ENCODE measurements at places on chromosomes 5 and 9. TPM values are rescaled to one million over a fixed set of nuclear protein-coding genes. Genes with fewer than 3 reads are reported as not detected.
A peak's percentile ranks its signal among the peaks of the same experiment; 100 is the strongest.

TMEFF1 gene
- 2.6 TPM for total RNA-seq

FAT2 gene
- not detected for total RNA-seq

ROPN1L gene
- 0.37 TPM for total RNA-seq

FLT4 gene
- total RNA-seq: not detected

- H3K4me3 ChIP-seq: no peak overlapping the region
- H3K27ac ChIP-seq: no peak overlapping the region
- H3K27me3 ChIP-seq: peaks cover 7% of the 10 kb centered on the region
- DNase-seq: no peak
- peaks cover 9% of the 10 kb centered on the region for H3K4me1 ChIP-seq
Observed at GRCh38 chr5:76526950-76527583, 96.1 kb downstream of the F2RL2 start.

- no peak overlapping the region for H3K4me3 ChIP-seq
- DNase-seq: no peak
- no peaks in the 10 kb centered on the region for H3K36me3 ChIP-seq
- no peaks in the 10 kb centered on the region for H3K4me1 ChIP-seq
- no peaks in the 10 kb centered on the region for H3K27me3 ChIP-seq
- no peak overlapping the region for H3K27ac ChIP-seq
Observed at GRCh38 chr9:8053501-8053900, 253.9 kb upstream of the DMAC1 start.

DNA sequence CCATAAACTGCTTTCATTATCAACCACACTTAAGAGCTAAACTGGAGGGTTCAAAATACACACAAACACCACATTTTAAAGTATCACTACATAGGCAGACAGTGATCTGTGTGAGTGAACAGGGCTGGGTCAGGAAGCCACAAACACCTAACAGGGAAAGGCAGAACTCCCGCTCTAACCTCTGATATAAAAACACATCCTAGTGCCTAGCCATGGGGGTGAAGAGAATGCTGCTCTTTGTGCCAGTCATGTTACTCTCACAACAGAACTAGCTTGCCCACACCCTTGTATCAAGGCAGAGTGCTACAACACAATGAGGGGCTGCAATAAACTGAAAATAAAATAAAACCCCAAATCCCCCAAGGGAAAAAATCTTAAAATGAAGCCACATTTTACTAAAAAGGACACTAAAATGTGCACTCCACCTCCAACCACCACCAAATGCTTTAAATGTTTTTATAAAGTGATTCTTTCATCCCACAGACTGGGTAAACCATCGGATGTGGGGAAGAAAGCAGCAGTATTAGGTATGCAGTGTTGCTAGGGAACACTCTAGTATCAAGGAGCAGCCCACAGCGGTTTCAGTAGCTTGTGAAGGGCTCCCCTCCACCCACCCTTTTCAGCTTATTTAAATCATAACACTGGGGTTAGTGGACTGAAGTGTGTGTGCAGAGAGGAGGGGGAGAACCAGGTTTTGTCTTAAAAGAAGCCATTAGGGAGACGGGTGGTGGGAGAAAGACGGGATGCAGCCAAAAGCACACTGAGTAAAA, 64.5 kb downstream of the TMEM161B start:
- peak overlapping the region; percentile 38 for H3K27ac ChIP-seq
- no peak for DNase-seq
- H3K4me3 ChIP-seq: no peak overlapping the region
- H3K36me3 ChIP-seq: peaks cover 6% of the 10 kb centered on the region
- no peaks in the 10 kb centered on the region for H3K27me3 ChIP-seq
- no peaks in the 10 kb centered on the region for H3K4me1 ChIP-seq

DNA sequence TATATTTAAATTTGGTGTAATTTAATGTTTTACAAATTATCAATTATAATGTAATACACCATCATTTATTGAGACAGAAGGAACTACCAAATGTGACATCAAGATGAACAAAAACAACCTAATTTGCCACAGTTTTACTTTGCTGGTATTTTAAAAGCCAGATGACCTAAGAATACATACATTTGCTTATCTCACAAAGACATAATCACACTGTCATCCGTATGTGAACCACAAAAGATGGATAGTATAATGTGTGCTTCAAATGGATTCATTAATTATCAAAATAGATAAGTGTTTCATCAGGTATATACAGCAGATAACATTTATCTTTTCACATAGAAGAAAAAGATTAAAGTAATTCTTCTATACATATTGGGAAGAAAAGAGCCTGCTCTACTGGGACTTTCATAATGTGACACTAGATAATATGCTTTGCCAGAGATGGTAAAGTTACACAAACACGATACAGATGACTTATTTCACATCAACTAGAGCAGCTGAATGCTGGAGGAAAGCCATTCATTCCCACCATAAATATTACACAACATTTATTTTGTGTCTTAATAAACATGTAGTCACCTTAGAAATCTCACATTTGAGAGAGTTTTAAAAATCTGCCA, 278.5 kb downstream of the ISL1 start:
- peaks cover 13% of the 10 kb centered on the region for H3K4me1 ChIP-seq
- DNase-seq: no peak
- no peak overlapping the region for H3K4me3 ChIP-seq
- no peaks in the 10 kb centered on the region for H3K27me3 ChIP-seq
- H3K36me3 ChIP-seq: no peaks in the 10 kb centered on the region
- no peak overlapping the region for H3K27ac ChIP-seq

DNA sequence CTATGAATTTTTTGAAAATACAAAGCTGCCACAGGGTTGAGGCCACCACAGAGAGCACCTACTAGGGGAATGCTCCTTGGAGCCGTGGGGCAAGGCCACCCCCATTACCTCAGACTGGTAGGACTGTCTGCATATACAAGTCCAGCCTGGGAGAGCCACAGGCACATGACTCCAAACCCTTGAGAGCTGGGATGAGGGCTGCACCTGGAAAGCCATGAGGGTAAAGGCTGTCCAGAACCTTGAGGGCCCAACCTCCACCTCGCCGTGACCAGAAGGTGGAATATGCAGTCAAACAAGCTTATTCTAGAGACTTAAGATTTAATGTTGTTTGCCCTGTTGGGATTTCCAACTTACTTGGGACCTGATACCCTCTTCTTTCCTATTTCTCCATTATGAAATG, 69.5 kb upstream of the TSLP start:
- no peaks in the 10 kb centered on the region for H3K36me3 ChIP-seq
- H3K4me3 ChIP-seq: no peak overlapping the region
- H3K27me3 ChIP-seq: no peaks in the 10 kb centered on the region
- H3K4me1 ChIP-seq: no peaks in the 10 kb centered on the region
- DNase-seq: no peak
- no peak overlapping the region for H3K27ac ChIP-seq

- H3K27ac ChIP-seq: no peak overlapping the region
- no peaks in the 10 kb centered on the region for H3K4me1 ChIP-seq
- H3K36me3 ChIP-seq: no peaks in the 10 kb centered on the region
- peaks cover 14% of the 10 kb centered on the region for H3K27me3 ChIP-seq
- DNase-seq: no peak
Observed at GRCh38 chr5:135058331-135058732, 24.3 kb upstream of the PITX1 start.

GRCh38 chr5:1134478-1134877, 22.6 kb upstream of the SLC12A7 start:
- no peak overlapping the region for H3K4me3 ChIP-seq
- 0 out of 2 replicates have a peak, but pooled peaks cover 4% of the 10 kb centered on the region for H3K36me3 ChIP-seq
- DNase-seq: no peak
- no peak overlapping the region for H3K27ac ChIP-seq
- no peaks in the 10 kb centered on the region for H3K4me1 ChIP-seq

DNA sequence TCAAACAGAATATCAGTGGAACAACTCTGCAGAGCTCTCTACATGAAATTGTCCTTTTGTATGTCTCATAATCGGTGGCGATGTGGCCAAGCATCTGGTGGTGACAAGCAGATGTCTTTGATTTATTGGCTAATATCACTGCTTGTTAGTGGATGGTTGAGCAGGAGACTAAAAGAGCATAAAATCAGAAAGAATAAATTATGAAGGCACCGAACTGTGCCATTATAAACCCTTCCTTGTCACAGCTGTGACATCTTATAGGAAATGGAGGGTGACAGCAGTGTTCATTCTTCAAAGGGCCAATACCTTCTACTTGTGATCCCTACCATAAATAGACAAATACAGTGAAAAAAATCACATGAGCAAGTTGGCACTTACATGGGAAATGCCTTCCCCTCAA, 1404.3 kb downstream of the MAT2B start:
- H3K4me3 ChIP-seq: no peak overlapping the region
- H3K27me3 ChIP-seq: no peaks in the 10 kb centered on the region
- H3K36me3 ChIP-seq: no peaks in the 10 kb centered on the region
- no peak for DNase-seq
- no peaks in the 10 kb centered on the region for H3K4me1 ChIP-seq
- no peak overlapping the region for H3K27ac ChIP-seq

Measured in HFFc6 (cell line).